ENCODE measurements at places on chromosomes 7 and 10.

GRCh38 chr10:35058134-35058533, 32.0 kb downstream of the CUL2 start:
- no peak for DNase-seq

DNA sequence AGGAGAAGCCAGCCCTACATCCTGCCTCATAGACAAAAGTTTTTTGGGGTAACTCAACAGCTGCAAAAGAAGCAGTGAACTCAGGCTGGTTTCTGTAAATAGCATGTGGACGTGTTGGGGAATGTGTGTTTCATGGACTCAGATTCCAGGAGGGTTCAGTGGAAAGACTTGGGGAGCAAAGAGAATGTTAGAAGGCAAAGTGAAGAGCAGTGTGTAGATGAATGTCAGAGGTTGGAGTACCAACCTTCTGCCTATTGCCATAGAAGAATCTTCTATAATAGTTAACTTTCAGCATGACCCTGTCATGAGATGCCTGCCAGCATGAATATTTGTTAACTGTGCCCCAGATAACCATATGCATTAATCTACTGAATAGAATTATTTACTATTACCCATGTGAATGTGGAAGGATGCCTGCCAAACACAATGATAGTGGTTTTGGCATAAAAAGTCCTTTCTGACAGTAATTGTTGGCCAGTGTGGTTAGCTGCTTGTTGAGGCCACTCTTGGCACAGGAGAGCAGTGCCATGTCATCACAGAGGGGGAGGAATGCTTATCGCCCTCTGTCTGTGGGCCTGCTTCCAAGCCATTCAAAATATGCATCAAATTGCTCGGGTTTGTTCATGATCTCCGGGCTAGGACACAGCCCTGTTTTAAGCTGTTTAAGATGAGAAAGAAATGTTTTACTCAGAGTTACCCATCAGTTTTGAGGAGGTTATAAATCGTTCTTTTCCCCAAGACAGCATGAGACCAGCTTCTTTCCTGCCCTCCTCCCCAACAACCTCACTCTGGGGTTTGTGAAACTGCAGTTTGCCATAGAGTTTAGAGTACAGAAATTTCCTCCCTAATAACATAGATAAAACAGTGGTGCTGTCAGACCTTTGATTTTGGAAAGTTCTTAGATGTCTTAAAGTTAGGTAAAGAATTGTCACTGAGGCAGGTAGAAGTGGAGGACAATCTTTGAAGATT, 165.3 kb downstream of the WNT2 start:
- no peak for DNase-seq

DNA sequence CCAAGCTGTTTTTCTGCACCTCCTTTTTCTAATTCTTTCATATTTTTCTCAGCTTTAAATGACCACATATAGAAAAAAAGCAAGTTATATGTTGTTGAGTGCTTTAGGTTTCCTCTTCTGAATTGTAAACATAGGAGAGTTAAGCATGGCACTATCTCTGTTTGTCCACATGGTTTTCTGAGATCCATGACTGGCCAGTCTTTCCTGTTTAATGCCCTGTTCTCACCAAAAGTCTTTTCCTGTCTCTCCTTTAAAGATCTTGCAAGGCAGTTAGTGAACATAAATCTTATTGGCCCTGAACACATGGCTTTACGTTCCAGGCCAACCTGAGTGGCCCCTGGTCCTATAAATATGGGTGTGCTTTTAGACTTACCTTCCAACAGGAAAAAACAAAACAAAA, 19.4 kb downstream of the TRPV5 start:
- DNase-seq = no peak

- DNase-seq = no peak
Measured at GRCh38 chr10:129642427-129642826, 175.4 kb downstream of the MGMT start.

DNA sequence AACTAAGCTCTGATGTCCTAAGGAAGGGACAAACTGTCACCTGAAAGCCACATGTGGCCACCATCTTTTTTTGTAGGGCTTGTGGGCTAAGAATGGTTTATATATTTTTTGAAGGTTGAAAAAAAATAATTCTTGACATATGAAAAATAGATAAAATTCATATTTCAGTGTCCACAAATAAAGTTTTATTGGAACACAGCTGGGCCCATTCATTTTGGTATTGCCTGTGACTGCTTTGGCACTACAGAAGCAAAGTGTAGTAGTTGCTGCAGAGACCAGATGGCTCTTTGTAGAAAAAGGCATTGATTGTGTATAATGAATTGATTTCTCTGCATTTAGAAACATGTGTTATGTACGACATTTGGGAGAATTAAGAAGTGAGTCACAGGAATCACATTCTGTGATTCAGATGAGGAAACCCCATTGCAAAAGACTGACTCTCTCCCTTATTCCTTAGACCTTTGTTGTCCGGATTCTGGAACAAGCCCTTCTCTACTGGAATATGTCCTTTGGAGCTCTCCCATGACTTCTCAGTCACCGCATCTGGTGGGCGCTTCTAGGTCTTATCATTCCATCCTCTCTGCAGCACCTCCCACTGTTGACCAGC, 438.7 kb downstream of the LRMDA start:
- DNase-seq = no peak

DNA sequence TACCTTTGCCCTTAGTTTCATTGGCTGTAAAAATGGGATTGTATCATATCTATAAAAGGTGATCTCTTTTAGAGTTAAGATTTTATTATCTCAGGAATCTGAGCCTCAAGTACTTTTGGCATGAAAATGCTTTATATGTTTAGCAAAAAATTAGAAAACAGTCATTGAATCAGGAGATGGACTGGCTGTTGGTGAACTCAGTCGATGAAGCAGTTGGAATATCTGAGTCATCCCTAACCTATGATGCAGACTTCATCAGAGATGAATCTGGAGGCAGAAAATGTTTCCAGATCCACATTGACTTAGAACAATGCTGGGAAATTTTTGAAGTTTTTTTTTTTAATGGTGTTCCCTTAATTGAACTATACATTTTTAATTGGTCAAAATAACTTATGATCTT, 228.5 kb downstream of the SLC25A13 start:
- DNase-seq = no peak

DNA sequence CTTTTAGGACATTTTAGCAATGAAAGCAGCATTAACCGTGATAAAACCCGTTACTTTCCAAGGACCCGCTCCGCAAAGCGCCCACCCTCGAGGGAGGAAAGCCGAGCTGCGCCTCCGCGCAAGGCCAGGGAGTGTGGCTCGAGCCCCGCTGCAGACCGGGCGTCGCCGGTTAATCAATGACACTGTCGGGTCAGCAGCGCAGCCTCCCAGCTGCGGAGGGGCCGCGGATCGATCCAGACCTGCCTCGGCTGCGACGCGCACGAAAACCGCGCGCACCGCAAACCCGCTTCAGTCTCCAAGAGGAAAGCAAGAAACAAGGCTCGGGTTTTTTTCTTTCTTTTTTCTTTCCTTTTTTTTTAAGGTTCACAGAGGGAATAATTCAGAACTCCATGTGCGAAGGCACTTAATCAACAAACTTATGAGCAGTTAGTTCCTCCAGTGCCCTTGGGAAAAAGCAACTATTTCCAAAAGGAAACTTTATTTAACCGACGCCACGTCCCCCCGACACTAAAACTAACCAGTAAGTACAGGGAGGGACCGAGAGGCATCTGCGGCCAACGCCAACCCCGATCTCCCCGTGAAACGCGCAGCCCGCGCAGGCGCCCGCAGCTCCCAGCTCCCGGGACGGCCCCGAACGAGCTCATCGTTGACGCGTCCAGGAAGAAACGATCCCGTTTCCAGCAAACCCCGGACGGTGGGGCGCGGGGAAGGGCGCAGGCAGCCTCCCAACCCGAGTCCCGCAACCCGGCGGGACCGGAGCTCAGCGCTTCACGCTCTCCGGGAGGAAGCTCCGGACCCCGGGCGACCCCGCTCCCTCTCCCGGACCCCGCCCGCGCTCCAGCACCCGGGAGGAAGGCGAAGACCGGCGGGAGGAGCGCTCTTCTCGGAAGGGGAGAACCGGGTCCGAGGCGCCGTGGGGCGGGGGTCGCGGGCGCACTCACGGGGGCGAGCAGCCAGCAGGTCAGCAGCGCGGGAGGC, 598 bp downstream of the VIPR2 start:
- no peak for DNase-seq

DNA sequence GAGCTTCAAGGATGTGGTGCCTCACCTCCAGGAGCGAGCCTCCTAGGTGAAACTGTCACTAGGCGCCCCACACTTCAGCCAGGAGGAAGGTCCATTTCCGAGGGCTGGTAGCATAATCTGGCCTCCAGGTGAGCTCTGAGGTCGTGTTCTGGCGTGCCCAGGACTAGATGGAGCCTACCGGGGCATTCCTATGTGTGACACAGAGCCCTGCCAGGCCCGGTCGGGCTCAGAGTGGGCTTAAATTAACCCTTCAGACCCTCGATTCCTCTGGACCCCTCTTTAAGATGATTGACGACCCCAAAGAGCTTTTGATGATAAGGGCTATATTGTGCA, 233.1 kb downstream of the EBF3 start:
- no peak for DNase-seq

GRCh38 chr7:94630855-94631254, 25.1 kb downstream of the SGCE start:
- no peak for DNase-seq

- DNase-seq = no peak
Measured at GRCh38 chr10:90023950-90024349, 322.6 kb downstream of the KIF20B start.

DNA sequence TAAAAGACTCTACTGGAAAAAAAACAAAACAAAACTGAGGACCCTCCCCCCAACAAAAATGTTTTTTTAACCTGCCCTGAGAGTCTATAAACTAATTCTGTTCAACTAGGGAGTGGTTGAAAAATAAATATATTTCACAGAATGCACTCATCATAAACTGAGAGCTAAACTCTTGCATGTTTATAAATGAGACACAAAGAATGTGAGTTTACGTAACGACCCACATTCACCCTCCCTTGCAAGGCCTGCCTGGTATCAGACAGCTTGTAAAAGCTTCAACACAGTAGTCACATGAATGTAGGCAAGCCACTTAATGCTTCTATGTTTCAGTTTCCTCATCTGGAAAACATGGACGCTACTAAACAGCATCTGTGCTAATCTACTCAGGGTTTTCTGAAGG, 50.3 kb downstream of the JAZF1 start:
- DNase-seq = no peak

GRCh38 chr7:44080118-44080517, 2.2 kb downstream of the POLM start:
- no peak for DNase-seq

DNA sequence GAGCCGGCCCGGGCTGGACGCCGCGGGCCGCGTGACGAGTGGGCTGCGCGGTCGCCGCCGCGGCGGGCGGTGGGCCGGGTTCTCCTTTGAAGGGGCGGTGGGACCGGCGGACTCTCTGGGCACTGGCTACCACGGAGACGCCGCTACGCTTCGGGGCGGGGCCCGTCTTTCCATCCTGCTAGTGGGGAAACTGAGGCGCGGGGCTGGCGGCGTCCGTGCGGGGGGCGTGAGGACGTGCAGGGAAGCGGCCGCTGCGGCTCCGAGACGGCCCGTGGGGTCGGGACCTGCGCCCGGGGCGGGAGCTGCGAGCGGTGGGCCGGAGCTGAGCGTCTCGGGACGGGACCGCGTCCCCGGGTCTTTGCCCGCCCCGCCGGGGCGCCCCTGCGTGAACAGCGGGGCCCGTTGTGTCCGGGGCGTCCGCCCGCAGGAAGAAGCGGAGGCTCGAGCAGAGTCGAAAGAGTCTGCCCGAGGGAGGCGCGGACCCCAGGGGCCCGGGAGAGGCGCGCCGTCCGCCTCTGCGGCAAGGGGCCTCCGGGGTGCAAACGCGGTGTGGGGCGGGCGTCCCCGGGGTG, 548 bp upstream of the BNIP3 start:
- no peak for DNase-seq

Data from CD4-positive, alpha-beta T cell treated with Interleukin-15 for 4 hours (primary cell).